ENCODE measurements at places on chromosomes 13 and 19.
A peak's percentile ranks its signal among the peaks of the same experiment; 100 is the strongest.

DNA sequence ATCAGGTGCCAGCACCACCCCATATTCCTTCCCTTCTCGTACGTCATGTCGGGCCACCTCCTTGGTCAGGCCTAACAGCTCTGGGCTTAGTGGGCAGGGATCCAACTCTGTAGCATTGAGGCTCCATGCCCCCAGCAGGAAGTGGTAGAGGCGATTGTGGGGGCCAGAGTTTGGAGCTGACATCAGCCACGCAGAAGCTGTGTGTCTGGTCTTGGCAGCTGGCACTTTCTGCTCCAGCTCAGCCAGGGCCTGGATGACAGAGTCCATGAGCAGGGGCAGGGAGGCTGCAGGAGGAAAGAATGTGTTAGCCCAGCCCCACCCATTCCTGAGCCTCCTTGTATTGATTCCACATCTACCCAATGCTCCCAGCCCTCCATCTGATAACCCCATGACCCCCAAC, 3.0 kb downstream of the PGLYRP2 start:
- DNase-seq = no peak

- no peak for DNase-seq
Measured at GRCh38 chr19:7815325-7815724, 14.7 kb upstream of the EVI5L start.

- DNase-seq = no peak
Measured at GRCh38 chr13:114122127-114122511, 10.3 kb downstream of the RASA3 start.

DNA sequence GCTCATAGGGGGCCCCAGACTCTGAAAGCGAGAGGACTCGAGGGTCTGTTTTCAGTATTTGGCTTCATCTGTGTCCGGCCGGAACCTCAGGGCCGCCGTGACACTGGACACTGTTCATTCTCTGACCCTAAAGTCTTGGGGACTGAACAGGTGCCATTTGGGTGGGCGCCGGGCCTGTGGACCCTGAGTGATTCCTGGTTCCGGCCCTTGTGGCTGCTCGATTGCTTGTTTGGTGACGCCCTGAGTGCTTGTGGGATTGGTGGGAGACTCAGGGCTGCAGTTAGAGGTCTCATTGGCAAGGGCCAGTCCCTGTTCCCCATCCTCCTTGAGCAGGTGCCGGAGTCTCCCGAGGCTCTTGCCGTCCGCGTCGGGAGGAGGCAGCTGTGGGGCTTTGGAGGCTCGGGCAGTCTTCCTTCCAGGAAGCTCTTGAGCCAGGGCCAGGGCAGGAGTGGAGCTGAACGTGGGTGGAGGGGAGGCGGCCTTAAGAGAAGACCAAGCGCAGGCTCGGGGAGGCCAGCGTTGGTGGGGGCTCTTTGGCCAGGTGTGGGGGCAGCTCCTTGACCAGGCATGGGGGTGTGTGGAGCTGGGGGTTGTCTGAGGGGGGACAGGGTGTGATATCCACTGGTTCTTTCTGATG, 4.7 kb downstream of the PTBP1 start:
- no peak for DNase-seq

DNA sequence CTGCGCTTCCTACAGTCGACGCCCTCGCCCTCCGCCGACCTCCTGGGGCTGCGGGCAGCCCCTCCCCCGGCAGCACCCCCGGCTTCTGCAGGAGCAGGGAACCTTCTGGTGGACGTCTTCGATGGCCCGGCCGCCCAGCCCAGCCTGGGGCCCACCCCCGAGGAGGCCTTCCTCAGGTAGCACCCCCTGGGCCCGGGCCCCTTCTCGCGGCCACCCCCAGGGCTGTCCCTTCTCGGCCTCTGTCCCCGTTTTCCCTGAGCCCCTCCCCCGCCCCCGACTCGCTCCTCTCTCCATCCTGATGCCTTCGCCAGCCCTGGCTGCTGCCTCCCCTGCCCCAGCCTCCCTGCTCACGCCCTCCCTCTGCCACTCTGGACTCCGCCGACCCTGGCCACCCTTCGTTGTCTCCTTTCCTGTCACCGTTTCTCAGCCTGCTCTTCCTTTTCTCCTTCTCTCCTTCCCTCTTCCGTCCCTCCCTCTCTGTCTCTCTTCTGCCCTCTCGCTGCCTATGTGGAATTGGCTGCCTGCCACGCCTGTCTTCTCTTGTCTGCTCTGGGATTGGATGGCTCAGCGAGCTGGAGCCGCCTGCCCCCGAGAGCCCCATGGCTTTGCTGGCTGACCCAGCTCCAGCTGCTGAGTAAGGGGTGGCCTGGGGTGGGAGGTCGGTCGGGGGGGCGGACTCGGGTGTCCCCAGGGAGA, 11.0 kb downstream of the FUZ start:
- no peak for DNase-seq

- no peak for DNase-seq
Measured at GRCh38 chr19:29781386-29782259, 30.2 kb upstream of the CCNE1 start.

GRCh38 chr13:25462301-25463125, 90.7 kb downstream of the ATP8A2 start:
- no peak for DNase-seq

DNA sequence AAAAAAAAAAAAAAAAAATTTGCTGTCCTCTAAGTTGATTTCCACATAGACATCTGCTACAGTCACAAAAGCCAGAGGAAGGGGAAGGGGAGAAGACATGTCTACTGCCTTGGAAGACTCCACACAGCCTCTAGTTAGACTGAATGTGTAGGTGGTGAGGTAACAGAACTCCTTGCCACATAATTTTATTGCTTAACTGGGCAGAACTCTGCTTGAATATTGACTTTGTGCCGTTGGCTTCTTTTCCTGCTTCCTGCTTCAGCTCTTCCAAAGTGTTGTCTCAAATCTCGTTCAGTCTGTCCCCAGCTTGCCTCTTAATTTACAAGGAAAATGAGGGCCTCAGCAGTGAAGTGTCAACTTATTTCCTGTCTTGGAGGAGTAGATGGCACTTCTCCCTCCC, 37.1 kb downstream of the ESD start:
- peak; percentile 78 for DNase-seq

DNA sequence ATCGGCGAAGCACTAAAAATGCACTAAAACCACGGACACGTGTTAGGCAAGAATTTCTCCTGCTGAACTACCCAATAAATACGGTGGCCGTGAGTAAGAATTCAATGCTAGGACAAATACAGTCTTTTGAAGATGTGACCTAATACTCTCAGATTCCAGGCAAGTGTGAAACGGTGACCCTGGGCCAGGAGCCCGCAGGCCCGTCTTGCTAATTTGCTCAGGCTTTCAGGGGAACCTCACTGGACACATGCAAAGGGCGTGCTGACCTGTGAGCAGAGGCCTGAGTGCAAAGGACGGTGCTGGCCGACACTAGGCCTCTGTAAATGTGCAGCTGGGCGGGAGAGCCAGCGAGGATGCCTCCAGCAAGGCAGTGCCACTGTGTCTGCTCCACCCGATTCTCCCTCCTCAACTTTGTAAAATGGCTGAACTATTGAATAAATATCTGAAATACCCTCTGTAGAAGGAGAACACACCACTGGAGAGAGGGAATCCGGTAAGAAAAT, 70.1 kb downstream of the STK24 start:
- DNase-seq = no peak

GRCh38 chr19:30070198-30070967, 128.3 kb downstream of the URI1 start:
- no peak for DNase-seq

DNA sequence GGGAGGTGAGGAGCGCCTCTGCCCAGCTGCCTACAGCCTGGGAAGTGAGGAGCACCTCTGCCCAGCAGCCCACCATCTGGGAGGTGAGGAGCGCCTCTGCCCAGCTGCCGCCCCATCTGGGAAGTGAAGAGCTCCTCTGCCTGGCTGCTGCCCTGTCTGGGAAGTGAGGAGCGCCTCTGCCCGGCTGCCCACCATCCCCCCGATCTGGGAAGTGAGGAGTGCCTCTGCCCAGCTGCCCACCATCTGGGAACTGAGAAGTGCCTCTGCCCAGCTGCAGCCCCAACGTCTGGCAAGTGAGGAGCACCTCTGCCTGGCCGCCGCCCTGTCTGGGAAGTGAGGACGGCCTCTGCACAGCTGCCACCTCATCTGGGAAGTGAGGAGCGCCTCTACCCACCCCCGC, 64.3 kb downstream of the ZNF708 start:
- no peak for DNase-seq

GRCh38 chr13:105611424-105611823, 924.0 kb downstream of the EFNB2 start:
- no peak for DNase-seq

DNA sequence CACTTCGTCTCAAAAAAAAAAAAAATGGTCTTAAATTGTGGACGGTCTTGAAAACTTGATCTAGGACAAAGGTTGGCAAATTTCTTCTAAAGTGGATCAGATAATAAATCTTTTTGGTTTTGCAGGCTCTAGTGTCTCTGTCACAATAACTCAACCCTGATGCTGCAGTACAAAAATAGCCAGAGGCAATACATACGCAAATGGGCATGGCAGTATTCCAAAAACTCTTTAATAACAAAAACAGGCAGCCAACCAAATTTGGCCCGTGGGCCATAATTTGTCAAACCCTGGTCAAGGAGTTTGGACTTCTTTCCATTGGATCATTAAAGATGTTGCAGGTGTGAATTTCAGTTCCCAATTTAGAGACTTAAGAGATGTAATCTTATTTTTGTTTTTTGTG, 93.5 kb upstream of the MRI1 start:
- no peak for DNase-seq

DNA sequence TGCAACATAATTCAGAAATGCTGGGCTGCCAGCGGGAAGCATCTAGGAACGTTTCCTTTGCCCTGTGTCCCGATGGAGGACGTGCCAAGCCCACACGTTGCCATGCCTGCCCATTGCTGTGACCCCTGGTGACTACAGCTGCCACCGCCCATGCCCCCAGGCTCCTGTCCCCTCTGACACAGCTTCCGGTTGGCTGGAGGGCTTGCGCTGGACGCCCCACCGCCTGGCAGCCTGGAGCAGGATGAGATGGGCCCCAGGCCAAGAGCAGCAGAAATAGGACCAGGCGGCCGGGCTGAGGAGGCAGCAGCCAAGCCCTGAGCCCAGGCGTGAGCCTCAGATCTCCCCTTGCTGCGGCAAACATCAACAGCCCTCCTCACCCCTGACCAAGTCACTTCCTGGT, 125.9 kb downstream of the COL4A2 start:
- DNase-seq = no peak

- no peak for DNase-seq
Measured at GRCh38 chr13:28179974-28180373, 41.6 kb downstream of the PAN3 start.

DNA sequence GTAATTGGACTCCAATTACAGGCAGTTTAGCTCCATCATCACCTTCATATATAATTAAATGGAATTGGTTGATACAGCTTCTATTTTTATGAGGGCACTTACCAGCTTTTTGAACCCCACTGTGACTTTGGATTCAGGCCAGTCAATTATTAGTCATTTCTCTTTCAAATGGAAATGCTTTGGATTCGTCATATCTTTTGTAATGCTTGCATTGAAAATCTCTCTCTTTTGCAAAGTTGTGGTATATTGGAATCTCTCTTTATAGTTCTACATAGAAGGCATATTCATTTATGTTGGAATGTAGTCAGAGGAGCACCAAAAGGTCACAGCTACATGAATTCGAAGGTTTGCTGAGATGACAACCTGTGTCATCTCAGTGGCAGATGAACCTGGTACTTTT, 1074.3 kb upstream of the SLC10A2 start:
- DNase-seq = no peak

- DNase-seq = no peak
Measured at GRCh38 chr13:80823472-80823871, 482.5 kb upstream of the SPRY2 start.

DNA sequence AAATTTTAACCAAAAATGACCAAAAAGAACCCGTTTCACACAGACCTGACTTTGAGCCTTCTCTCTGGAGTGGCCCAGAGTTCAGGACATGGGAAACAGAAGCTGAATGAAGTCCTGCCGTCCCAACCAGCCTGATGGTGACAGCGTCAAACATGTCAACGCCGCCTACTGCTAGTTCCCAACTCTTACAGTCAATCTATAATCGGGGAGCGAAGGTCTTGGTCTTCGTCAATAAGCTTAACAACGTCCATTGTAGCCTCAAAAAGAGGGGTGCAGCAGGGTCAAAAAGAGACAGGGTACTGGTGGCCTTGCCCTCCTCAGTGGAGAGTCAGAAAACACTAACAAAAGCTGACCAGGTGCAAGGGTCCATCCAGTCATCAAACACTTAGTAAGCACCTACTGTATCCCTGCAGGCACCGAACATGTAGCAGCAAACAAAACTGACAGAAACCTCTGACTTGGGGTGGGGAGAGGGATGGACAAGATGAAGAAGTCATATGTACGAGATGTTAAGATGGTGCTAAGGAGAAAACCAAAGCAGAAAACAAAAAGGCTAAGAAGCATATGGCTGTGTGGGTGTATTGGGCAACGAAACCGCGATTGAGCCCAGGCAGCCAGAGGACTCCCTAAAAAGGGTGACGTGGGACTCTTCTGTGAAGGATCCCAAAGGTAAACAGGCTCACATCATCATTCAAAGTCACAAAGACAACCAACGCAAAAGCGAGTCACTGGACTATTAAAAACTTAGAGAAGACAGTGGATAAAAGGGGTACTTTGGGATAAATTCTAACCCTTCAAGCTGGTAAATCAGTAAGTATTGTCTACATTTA, 12.0 kb downstream of the MLLT1 start:
- DNase-seq = no peak

DNA sequence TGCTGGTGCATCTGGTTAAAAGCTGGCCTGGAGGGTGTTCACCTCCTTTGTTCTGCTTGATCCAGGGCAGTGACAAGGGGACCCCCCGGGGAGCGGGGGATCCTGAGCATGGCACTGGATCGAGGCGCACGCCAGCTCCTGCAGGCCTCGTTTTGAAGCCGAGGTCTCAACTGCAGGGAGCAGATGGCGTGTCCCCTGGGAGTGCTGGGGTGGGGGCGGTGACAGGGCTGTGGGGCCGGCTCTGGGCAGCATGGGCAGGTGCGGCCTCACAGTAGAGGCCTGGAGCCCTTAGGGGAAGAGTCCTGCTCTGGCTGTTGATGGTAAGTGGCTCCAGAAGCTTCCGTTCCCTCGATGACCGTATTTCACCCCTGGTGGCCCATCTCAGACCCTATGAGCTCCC, 51.8 kb downstream of the CRTC1 start:
- peak; percentile 25 for DNase-seq

GRCh38 chr19:18775586-18776287, 15.4 kb downstream of the COMP start:
- DNase-seq = no peak

Data from NB4 (cell line).